ENCODE measurements at places on chromosomes 11 and 22. TPM values are rescaled to one million over a fixed set of nuclear protein-coding genes. Genes with fewer than 3 reads are reported as not detected.

The RPS19BP1 gene
- total RNA-seq: 59.0 TPM

The AIFM3 gene
- total RNA-seq: 0.67 TPM

The IL17REL gene
- total RNA-seq: not detected

The DUSP8 gene
- total RNA-seq: 7.7 TPM

The FGF19 gene
- total RNA-seq: not detected

The MMP11 gene
- 25.3 TPM for total RNA-seq

The SAA1 gene
- total RNA-seq: 6.9 TPM

The SLC22A9 gene
- total RNA-seq: not detected

The AMPD3 gene
- total RNA-seq: 2.6 TPM

The CCDC15 gene
- 0.24 TPM for total RNA-seq

The OR8K3 gene
- total RNA-seq: not detected

The SH3BP1 gene
- total RNA-seq: 1.9 TPM

The TSSK2 gene
- not detected for total RNA-seq

The SLCO2B1 gene
- 28.2 TPM for total RNA-seq

The SLC5A1 gene
- total RNA-seq: 215 TPM

The CLTCL1 gene
- total RNA-seq: 9.6 TPM

The TLCD5 gene
- 7.3 TPM for total RNA-seq

The CECR2 gene
- 5.5 TPM for total RNA-seq

The FERMT3 gene
- total RNA-seq: 6.0 TPM

The IL18 gene
- 1.9 TPM for total RNA-seq

The APLNR gene
- 15.4 TPM for total RNA-seq

The DDX25 gene
- not detected for total RNA-seq

The MPEG1 gene
- total RNA-seq: 13.8 TPM

The KRTAP5-8 gene
- total RNA-seq: not detected

The TUBGCP6 gene
- total RNA-seq: 14.1 TPM

The EMID1 gene
- 0.32 TPM for total RNA-seq

The SLC1A2 gene
- 2.0 TPM for total RNA-seq

The MRGPRF gene
- total RNA-seq: 4.9 TPM

The RIMBP3B gene
- total RNA-seq: not detected

The MUC5AC gene
- not detected for total RNA-seq

The C1QTNF5 gene
- total RNA-seq: 15.1 TPM

The NOX4 gene
- 1.7 TPM for total RNA-seq
